ENCODE measurements at places on chromosomes 1 and 21.

- no peak overlapping the region for H3K4me3 ChIP-seq
- no peak for DNase-seq
- no peak overlapping the region for H3K27ac ChIP-seq
- peaks cover 14% of the 10 kb centered on the region for H3K36me3 ChIP-seq
Measured at GRCh38 chr1:52268372-52268771, 97.6 kb downstream of the CC2D1B start.

DNA sequence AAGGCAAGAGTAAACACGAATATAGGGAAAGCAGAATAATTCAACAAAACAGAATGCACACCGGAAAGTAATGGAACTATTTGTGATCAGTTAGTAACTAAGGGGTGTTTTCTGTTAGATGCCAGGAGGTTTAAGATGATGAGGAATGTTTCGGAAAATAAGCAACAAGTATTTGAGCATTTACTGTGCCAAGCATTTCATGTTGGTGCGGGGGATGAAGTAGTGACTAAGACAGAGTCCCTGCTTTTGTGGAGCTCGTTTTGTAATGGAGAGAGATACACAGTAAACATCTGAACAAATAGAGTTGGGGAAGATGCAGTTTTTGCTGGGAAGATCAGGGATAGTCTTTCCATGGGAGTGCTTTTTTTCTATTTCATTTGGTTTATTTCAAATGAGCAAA is 78.7 kb downstream of the DYRK1A start:
- H3K4me1 ChIP-seq, result peaks cover 65% of the 10 kb centered on the region
- H3K36me3 ChIP-seq, result no peaks in the 10 kb centered on the region
- H3K4me3 ChIP-seq, result no peak overlapping the region
- DNase-seq, result no peak
- H3K27ac ChIP-seq, result no peak overlapping the region
- H3K27me3 ChIP-seq, result no peaks in the 10 kb centered on the region

DNA sequence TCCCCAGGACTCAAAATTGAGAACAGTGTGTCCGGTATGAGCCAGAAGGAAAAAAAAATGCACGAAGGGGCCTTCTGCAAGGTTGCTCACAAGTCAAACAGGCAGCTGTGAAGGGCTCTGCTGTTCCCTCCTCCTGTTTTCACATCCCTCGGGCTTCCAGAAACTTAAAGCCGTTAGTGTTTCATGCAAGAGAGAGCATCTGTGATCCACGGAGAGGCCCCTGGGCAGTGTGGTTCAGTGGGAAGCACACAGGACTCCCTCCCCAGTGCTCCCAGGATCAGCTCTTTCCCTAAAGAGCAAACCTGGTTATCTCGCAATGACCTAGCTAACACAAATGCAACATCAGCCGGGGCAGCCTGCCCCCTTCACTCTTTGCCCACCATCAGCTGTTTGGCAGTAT is 2.9 kb upstream of the MATN1 start:
- H3K4me1 ChIP-seq, result no peaks in the 10 kb centered on the region
- no peak overlapping the region for H3K4me3 ChIP-seq
- H3K36me3 ChIP-seq, result no peaks in the 10 kb centered on the region
- DNase-seq, result no peak

- no peak overlapping the region for H3K27ac ChIP-seq
- no peaks in the 10 kb centered on the region for H3K36me3 ChIP-seq
- no peaks in the 10 kb centered on the region for H3K27me3 ChIP-seq
- H3K4me1 ChIP-seq, result no peaks in the 10 kb centered on the region
Measured at GRCh38 chr1:24580756-24581155, 24.9 kb downstream of the NCMAP start.

DNA sequence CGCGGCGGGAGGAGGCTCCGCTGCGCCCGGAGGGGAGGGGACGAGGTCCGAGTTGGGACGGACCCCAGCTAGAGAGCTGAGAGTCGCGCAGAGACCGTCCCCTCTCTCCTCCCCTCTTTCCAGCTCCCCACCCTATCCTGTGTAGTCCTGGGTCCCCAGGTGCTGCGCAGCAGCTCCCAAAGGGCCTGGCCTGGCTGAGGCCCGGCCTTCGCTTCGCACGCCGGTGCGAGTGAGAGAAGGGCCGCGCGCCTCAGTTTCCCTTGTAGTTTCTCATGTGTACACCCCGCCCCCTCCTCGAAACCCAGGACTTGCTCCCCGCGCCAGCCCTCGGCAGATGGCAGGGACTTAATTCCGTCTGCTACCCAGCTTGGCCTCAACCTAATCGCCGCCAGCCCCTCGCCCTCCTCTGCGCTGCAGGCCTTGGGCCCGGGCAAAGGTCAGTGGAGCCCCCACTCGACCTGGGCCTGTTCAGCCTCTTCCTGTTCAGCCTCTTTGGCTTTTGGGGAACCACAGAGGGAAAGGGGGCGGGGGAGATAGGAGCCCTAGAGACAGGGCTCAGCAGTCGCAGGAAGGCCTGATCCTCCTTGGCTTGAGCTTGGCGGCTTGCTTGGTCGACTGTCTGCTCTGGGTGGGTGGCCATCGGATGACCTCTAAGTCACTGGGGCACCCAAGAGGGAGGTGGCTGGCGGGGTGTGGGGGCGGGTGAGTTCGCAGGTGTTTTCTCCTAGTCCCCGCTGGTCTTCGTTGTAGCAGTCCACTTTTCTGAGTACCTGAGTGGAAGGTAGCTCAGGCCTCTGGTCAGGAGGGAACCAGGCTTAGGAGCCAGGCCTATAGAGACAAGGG is 1.0 kb downstream of the ZNF687 start:
- DNase-seq, result no peak
- peaks cover 24% of the 10 kb centered on the region for H3K36me3 ChIP-seq
- no peaks in the 10 kb centered on the region for H3K27me3 ChIP-seq
- peak overlapping the region; percentile 92 for H3K27ac ChIP-seq

DNA sequence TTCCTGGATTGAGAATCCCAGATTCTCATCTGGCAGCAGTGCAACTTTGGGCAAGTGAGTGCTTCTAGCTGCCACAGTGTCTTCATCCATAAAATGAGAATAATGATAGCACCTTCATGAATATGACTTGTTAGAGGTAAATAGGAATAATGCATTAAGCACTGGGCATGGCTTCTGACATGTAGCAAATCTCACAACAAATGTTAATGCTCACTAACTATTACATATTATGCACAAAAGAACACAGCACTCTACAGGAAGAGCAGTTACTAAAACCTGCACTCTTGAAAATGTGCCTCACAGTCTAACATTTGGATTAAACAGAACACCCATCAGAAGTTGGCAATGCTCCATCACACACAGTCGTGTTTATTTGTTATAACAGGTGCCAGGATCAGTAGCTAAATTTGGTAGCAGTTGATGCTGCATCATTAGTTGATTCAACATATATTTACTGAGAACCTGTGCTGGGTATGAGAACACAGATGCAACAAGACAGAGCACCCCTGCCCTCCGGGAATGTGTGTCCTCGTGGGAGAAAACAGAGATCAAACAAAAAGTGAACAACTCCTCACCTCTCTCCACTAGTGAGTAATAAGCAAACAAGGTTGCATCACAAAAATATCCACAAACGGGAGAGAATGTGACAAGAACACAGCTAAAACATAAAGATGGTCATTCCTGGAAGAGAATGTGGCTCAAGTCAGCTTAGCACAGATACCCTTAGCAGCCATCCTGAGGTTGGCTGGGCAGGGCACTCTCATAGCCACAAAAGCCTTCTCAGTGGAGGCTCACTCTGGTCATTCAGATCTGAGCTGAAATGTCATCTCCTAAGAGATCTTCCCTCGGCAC is 26.2 kb upstream of the LBR start:
- H3K4me3 ChIP-seq, result no peak overlapping the region
- peak overlapping the region; percentile 94 for H3K27ac ChIP-seq
- H3K27me3 ChIP-seq, result no peaks in the 10 kb centered on the region

- H3K27ac ChIP-seq, result no peak overlapping the region
- DNase-seq, result no peak
- H3K4me1 ChIP-seq, result no peaks in the 10 kb centered on the region
- H3K36me3 ChIP-seq, result no peaks in the 10 kb centered on the region
- no peaks in the 10 kb centered on the region for H3K27me3 ChIP-seq
- no peak overlapping the region for H3K4me3 ChIP-seq
Measured at GRCh38 chr1:110106013-110106941, 6.0 kb upstream of the UBL4B start.

- no peak overlapping the region for H3K4me3 ChIP-seq
- no peak for DNase-seq
- no peaks in the 10 kb centered on the region for H3K27me3 ChIP-seq
- H3K36me3 ChIP-seq, result no peaks in the 10 kb centered on the region
Measured at GRCh38 chr1:41582351-41582750, 97.9 kb upstream of the EDN2 start.

- no peak overlapping the region for H3K4me3 ChIP-seq
- DNase-seq, result no peak
- no peaks in the 10 kb centered on the region for H3K36me3 ChIP-seq
- H3K27ac ChIP-seq, result no peak overlapping the region
Measured at GRCh38 chr1:21590126-21590880, 78.9 kb downstream of the RAP1GAP start.

DNA sequence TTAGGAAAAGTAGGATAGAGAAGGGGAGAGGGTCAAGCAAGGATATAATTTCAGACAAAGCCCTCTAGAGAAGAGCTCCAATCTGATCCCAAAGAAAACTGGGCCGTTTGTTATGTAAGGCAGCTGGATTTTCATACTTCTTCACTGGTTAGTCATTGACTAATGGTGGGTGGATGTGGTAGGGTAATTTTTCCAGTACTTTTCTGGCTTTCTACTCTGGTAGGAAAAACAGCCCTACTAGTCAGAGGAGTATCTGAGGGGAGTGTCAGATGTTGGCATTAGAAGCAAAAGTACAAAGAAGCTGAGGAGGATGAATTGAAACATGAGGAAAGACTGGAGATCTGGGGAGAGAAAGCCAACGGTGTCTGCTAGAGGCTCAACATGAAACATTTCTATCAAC is 145.3 kb downstream of the TNFSF18 start:
- no peaks in the 10 kb centered on the region for H3K36me3 ChIP-seq
- H3K4me3 ChIP-seq, result no peak overlapping the region
- no peak overlapping the region for H3K27ac ChIP-seq
- H3K4me1 ChIP-seq, result no peaks in the 10 kb centered on the region

DNA sequence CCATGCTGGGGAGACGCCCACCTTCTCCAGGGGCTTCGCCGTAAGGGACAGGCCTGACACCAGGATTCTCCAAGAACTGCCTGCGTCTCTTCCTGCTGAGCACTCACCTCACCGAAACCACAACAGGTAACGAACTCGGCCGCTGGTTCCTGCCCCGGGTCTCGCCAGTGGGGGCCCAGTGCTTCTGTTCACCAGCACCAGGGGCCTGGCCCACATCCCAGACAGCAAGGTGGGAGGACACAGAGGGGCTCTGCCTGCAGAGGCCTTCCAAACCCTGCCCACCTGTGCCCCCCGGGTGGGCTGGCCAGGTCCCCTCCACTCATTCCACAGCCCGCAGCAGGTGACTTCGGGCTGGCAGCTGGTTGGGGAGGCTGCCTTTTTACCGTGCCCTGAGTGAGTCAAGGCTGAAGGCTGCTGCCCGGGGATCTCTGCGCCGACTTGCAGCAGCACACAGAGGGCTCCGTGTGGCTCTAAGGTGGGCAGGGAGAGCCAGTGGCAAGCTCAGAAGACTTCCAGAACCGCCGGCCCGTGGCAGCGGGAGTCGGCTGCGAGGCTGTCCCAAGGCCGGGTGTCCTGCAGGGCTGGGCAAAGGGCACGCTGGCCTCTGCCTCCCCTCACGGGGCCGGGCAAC is 14.7 kb upstream of the COL18A1 start:
- H3K4me1 ChIP-seq, result peaks cover 15% of the 10 kb centered on the region
- DNase-seq, result no peak
- H3K36me3 ChIP-seq, result no peaks in the 10 kb centered on the region
- no peak overlapping the region for H3K27ac ChIP-seq
- no peak overlapping the region for H3K4me3 ChIP-seq
- no peaks in the 10 kb centered on the region for H3K27me3 ChIP-seq

- H3K27me3 ChIP-seq, result no peaks in the 10 kb centered on the region
- H3K4me1 ChIP-seq, result no peaks in the 10 kb centered on the region
- no peak overlapping the region for H3K27ac ChIP-seq
Measured at GRCh38 chr1:230465691-230466090, 39.6 kb upstream of the PGBD5 start.

DNA sequence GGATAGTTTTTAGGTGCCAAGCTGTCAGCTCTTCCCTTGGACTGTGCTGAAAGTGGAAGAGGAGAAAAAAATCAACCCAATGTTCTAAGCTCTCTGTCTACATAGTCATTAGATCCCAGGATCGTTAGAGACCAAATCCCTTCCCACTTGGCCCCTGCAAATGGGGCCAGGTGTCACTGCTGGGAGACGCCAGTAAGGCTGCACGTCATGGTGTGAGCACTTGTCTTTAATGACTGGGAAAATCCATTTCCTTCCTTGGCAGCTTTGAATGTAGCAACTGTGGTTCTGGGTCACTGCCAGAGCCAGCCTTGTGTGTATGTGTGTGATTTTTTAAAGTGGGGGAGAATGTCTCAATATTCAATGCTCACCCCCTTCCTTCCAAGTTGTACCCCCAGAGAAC is 59.9 kb downstream of the MAN1C1 start:
- no peak for DNase-seq
- H3K27ac ChIP-seq, result no peak overlapping the region
- no peaks in the 10 kb centered on the region for H3K36me3 ChIP-seq
- peaks cover 25% of the 10 kb centered on the region for H3K4me1 ChIP-seq

GRCh38 chr1:184633785-184634184 is 120.9 kb downstream of the EDEM3 start:
- no peaks in the 10 kb centered on the region for H3K36me3 ChIP-seq
- H3K27ac ChIP-seq, result no peak overlapping the region
- H3K4me3 ChIP-seq, result no peak overlapping the region

- no peak for DNase-seq
- H3K4me3 ChIP-seq, result no peak overlapping the region
Measured at GRCh38 chr1:8097077-8097799, 71.1 kb upstream of the ERRFI1 start.

DNA sequence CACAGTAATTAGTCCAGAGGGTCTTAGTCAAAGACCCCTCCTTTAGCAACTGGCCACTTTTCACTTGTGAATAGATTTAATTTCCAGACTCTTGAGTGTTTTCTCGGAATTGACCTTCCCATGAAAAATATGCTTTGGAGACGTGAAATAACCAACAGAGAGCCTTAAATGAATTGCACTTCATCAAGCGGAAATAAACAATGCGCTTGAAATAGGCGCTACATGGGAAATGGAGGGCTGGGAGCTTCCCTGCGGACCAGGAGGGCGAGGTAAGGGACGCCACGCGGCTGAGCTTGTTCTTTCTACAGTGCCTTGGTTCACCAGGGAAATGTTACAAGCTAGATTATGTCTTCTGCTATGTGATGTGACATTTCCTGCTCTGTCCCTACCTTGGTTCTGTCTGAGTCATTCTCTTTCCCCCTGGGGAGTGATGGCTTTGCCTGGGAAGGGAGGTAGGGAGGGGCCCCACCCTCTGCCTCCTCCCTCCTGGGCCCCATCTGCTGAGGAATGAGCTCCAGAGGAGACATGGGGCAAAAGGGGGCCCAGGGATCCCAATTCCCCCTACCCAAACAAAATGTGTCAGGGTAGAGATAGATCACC is 619.3 kb downstream of the PTPRU start:
- no peaks in the 10 kb centered on the region for H3K4me1 ChIP-seq
- H3K36me3 ChIP-seq, result no peaks in the 10 kb centered on the region
- H3K27me3 ChIP-seq, result no peaks in the 10 kb centered on the region
- H3K27ac ChIP-seq, result no peak overlapping the region
- H3K4me3 ChIP-seq, result no peak overlapping the region

GRCh38 chr1:154934358-154934948 is 2.1 kb downstream of the PMVK start:
- H3K27ac ChIP-seq, result no peak overlapping the region
- peaks cover 28% of the 10 kb centered on the region for H3K4me1 ChIP-seq
- H3K4me3 ChIP-seq, result no peak overlapping the region
- peaks cover 29% of the 10 kb centered on the region for H3K36me3 ChIP-seq
- no peak for DNase-seq
